Mesendoderm (in vitro differentiated cells): ENCODE measurements at places on chromosomes 13 and 19.

DNA sequence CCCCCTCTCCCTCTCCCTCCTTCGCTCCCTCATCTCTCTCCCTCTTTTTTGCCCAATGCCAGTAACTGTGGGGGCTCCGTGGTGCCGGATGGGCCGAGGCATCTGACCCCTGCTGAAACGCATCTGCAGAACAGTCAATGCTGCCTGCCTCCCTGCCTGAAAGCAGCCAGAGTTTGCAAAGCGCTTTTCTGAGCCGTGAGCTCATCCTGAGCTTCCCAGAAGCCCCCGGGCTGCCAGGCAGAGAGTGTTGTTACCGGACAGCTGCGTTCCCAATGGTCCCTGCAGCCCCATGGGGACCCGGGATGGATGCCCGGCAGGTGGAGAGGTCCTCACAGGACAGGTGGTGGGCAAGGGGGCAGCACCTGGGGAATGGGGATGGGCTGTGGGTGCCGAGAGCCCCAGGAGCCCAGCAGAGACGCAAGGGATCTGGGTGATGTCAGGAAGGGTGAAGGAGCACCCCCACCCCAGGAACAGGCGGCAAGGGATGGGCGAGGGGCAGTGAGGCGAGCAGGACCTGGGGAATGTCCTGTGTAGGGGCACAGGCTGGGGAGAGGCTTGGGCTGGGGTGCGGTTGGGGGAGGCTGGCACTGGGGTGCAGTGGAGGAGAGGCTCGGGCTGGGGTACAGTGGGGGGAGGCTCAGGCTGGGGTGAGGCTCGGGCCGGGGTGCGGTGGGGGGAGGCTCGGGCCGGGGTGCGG, 33.0 kb downstream of the GPX4 start:
- no peak for DNase-seq

GRCh38 chr19:338421-338820, 6.2 kb downstream of the MIER2 start:
- no peak for DNase-seq

GRCh38 chr19:46080561-46080960, 39.8 kb upstream of the IGFL4 start:
- no peak for DNase-seq

DNA sequence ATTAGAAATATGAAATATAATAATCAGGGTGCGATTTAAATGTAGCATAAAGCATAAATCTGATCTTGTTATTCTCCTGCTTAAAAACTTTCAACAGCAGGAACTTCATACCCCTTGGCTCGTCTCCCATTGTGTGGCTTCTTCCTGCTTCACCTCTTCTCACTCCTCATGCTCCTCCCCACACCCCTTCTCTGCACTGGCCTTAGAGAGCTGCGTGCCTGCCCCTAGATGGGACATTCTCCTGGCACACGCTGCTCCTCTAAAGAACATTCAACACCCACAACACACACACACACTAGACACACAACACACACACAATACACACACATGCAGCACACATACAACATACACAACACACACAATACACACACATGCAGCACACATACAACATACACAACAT, 104.6 kb upstream of the RAP2A start:
- DNase-seq = peak; percentile 44

DNA sequence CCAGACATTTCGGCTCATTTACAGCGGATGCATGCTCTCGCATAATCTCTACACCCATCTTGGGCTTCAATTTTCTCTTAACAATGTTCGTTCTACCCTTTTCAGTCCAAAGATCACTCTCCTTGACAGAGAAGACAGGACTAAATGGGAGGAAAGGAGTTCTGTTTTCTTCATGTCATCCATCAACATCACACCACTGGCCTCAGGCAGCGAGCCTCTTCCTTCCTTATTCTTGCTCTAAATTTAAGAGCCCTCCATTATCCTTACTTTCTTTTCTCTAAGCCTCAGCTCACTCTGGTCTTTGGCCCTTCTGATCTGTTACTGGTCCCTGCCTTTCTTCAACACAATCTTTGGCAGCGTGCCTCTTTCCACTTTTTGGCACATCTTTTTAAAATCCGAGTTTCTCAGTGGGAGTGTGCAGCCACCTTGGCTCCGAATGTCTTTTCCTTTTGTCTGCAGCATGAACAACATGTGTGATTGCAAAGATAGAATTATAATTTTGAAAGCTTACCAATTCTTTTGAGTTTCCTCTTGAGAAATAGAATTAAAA, 98.7 kb downstream of the FAM216B start:
- DNase-seq = no peak

DNA sequence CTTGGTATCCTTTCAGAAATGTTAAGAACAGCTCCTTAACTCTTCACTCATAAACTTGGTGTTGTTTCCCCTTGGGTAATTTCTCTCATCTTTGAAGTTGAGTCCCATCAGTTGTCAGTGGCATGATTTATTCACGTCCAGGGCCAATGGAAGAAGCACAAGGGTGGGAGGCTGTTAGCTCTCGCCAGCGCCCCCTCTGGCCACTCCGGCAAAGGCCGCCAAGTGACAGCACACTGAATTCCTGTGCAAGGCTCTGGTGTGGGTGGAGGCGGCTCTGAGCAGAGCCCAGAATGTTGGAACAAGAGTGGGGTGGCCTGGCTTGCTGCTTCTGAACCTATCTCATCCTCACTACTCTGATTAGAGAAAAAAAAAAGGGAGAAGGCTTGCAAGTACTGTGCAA, 13.1 kb upstream of the MEDAG start:
- DNase-seq = peak; percentile 84

- DNase-seq = peak; percentile 60
Measured at GRCh38 chr13:73602295-73602694, 531.9 kb downstream of the KLF12 start.

- peak; percentile 13 for DNase-seq
Measured at GRCh38 chr19:7597689-7598088, 2.0 kb downstream of the CAMSAP3 start.

DNA sequence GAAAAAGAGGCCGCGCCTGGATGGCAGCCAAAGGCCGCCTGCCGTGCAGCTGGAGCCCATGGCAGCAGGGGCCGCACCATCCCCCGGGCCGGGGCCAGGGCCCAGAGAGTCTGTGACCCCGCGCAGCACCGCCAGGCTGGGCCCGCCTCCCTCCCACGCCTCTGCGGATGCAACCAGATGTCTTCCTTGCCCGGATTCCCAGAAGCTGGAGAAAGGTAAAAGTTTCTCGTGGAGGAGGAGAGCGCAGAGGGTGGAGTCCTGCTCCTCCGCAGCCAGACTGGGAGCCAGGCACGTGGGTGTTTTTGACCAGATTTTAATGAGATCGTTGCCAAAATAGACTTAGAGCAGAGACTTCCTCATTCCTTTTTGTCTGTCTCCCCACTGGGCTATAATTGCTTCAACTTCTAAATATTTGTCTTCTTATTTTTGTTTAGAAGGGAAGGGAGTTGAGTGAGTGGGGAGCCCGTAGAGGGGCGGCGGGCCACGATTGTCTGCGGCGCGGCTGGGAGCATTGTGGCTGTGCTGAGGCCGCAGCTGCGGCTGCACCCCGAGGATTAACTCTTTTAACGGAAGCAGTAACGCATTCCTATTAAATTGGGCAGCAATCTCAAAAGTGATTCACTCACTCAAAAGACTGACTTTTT, 22.8 kb upstream of the NDUFS7 start:
- no peak for DNase-seq

GRCh38 chr19:47848823-47849473, 10.1 kb upstream of the TPRX2 start:
- DNase-seq = peak; percentile 90

- no peak for DNase-seq
Measured at GRCh38 chr13:46600943-46601311, 48.0 kb downstream of the LRCH1 start.

- no peak for DNase-seq
Measured at GRCh38 chr13:91574766-91575165, 176.3 kb downstream of the GPC5 start.

DNA sequence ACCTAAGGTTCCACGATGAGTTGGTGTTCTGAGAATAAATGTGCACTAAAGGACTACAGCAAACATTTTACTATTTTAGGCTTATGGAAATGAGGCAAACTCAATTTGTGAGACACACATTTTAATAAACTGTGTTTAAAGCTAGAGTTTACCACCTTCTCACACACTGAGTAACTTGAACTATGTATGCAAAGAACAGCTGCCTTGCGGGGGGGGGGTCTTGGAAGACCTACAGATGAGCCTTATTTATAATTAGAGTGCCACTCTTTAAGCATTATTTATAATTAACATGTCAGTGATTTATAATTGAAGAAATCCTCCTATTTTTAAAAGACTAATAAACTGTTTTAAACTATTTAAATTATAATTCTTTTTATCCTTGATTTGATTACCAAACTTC, 300.4 kb downstream of the DLEU7 start:
- no peak for DNase-seq

DNA sequence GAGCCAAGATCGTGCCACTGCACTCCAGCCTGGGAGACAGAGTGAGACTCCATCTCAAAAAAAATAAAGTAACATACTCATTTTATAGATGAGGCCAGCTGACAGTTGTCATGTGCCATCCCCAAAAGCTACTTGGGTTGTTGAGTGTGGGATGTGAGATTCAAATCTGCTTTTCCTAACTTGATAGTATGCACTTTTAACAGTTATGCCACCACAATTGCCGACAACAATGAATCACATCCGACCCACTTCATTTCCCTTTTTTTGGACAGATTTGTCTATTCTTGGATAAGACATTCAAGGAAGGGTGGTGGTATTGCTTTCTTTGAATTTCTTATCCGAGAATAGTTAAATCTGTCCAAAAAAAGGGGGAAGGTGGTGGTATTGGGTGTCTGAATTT, 16.3 kb upstream of the DNMT1 start:
- DNase-seq = no peak

DNA sequence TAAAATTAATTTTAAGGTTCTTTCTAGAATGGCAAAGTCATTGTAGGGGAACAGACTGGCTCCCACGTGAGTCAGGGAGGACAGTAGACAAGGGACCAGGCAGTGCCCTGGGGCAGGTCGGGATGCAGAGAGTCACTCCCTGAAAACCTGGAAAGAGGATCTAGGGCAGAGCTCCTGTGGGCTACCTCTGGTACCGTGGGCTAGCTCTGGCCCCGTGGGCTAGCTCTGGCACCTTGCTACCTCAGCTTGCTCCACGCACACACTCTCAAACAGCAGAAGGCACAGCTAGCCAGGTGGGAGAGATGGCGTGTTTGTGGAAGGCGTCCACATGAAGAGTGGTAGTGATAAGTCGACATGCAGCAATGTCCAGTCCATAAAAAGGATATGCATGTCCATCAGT, 66.7 kb upstream of the ARHGEF7 start:
- DNase-seq = no peak

DNA sequence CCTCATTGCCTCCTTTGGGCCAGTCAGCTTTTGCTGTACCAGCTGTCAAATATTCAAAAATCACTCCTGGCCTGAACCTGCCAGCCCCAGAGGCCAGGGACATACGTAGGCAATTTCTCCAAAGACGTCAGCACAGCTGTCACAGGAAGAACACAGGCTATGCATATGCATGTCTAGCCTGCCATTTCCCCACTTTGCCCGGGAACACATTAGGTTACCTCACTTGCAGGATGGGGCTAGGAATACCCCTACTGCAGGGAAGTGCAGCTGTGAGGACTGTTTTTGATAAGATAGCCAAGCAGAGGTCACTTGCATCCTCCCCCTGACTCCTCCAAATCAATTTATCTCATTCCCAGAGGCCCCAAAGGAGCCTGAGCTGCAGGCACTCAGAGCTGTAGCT, 2.8 kb downstream of the ZNF667 start:
- DNase-seq = no peak

- no peak for DNase-seq
Measured at GRCh38 chr13:71018995-71019394, 848.0 kb downstream of the DACH1 start.

GRCh38 chr19:32241932-32242710, 103.3 kb upstream of the ZNF507 start:
- DNase-seq = no peak

DNA sequence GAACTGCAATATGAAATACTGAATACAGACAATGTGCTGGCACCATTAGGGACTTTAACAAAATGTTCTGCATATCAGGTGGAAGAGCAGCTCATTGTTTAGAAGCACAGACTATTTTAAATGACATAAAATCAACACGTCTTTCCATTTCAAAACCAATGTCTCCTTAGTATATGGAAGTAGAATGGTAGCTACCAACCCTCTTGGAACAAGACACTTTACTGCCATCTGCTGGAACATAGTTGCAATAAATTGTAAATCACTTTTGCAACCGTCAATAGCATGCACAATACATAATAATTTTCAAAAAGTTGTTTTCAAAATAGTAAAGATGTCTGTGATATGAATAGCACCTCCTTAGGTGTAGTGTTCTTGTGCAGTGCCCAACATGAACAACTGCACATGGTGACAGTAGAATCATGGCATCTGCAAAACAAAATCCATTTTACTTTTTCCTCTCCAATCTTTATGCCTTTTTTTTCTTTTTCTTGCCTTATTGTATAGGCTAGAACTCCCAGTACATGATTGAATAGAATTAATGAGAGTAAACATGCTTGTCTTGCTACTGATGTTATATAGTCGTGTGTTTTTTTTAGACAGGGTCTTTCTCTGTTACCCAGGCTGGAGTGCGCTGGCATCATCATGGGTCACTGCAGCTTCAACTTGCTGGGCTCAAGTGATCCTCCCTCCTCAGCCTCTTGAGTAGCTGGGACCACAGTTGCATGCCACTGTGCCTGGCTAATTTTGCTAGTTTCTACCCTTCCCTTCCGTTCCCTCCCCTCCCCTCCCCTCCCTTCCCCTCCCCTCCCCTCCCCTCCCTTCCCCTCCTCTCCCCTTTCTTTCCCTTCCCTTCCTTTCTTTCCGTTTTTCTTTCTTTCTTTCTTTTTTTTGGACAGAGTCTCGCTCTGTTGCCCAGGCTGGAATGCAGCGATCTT, 7.8 kb upstream of the LYPD5 start:
- peak; percentile 52 for DNase-seq

- DNase-seq = no peak
Measured at GRCh38 chr13:87712012-87712411, 40.8 kb downstream of the SLITRK5 start.

DNA sequence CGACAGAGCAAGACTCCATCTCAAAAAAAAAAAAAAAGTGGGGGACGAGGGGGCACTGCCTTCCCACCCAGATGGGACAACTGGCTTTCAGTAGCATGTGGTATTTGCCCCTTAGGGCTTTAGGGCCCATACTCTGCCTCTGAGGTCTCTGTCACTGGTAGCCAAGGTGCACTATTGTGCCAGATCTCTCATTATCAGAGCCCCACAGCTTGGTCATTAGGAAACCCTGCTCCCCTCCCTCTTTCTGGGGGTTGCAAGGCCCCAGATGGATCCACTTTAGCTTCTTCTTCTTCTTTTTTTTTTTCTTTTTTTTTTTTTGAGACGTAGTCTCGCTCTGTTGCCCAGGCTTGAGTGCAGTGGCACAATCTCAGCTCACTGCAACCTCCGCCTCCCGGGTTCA, 11.2 kb upstream of the ZNF358 start:
- DNase-seq = no peak

- no peak for DNase-seq
Measured at GRCh38 chr19:44850641-44851109, 4.6 kb downstream of the NECTIN2 start.

DNA sequence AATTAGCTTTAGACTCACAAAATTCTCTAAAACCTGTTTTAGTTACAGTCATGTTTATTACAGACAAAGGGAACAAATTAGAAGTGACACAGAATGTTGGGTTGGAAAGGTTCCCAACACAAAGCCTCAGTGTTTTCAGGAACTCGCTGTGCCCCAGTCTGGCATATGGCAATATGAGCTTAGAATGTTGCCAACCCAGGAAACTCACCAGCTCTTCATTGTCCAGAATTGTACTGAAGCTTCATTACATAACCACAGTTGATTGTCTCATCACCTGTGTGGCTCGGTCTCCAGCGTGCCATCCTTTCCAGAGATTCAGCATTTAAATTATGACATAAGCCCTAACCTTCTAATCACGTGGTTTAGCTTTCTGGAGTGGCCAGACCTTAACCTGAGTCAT, 19.1 kb downstream of the ZNF264 start:
- no peak for DNase-seq

GRCh38 chr19:42275517-42275916, 6.5 kb downstream of the CIC start:
- DNase-seq = no peak
